EH (cell line): ENCODE measurements at places on chromosomes 6 and 20.

DNA sequence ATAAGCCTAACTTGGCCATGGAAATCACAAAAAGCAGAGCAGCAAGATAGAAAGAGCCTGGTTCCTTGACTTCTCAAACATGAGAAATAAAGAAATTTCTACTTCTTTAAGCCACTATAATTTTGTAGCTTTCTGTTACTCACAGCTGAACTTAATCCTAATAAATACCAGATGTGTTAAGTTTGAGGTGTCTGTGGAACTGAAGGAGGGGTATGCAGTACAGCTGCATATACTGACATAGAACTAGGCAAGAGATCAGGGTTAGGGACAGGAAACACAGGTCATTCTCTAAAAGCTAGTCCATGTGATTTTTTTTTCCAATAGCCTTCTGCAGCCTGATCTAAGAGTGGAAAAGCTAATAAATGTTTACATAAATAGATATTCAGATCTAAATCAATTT lies 123.9 kb downstream of the COL12A1 start:
- DNase-seq: peak; percentile 45

GRCh38 chr6:13468839-13469238 lies 18.6 kb downstream of the GFOD1 start:
- no peak for DNase-seq

DNA sequence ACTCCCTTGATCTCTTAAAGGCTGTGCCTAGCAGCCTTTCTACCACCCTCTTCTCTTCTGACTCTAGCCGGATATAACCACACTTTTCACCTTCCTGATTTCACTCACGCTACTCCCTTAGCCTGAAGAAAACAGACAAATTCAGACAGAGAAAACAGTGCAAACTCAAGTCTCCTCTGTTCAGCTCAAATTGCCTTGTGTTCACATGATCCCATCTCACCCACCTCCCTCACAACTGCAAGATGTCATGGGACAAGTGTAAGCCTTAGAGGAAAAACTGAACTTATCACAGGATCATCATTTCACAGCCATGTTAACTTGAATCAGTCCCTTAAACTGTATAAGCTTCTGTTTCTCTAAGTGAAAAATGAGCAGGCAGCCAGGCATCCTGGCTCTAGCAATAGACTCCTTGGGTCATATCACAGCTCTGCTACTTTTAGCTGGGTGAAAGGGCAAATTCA lies 66.5 kb upstream of the TENT5A start:
- DNase-seq: peak; percentile 16

DNA sequence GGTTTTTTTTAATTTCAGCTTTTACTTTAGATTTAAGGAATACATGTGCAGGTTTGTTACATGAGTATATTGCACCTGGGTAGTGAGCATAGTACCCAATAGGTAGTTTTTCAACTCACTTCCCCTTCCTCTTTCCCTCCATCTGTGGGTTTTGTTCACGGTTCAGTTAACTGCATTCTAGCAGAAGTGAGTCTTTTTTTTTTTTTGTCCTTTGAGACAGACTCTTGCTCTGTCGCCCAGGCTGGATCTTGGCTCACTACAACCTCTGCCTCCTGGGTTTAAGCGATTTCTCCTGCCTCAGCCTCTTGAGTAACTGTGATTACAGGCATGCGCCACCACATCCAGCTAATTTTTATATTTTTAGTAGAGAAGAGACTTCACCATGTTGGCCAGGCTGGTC lies 8.7 kb downstream of the UBR2 start:
- DNase-seq: no peak

- DNase-seq: no peak
These were observed 72.9 kb upstream of the DTNBP1 start for GRCh38 chr6:15735567-15736265.

DNA sequence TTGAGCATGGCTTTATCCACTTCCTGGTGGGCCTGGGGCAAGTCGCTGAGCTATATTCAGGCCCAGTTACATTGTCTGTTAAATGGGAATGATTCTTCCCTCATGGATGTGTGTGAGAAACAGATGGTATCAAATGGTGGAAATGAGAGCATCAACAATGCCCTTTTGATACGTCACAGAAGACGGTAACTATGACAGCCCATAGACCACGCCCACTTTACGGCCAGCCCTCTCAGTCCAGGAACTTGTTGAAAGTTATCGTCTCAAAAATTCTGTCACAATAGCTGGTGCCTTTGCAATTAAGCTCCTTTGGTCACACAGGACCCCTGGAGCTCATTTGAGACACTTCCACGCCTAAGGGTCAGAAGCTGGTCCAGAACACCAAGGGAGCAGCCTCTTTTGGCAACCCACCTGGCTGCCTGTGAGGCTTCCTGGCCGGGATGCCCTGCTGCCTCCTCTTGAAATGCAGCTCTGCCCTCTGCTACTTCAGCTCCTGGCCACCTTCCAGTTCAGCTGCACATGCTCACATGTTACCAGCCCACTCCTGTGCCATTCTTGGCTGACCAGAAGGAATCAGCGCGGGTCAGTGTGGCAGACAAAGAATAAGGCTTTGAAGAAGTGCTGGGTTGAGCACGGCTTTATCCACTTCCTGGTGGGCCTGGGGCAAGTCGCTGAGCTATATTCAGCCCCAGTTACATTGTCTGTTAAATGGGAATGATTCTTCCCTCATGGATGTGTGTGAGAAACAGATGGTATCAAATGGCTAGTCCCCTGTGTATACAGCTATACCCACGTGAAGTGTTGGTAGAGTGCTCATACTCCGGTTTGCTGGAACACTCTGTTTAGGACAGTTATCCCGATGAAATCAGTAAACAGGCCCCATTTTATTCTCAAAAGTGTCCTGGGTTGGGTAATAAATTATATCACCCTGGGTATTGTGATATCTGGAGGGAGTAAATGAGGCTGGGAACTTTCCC lies 199.2 kb upstream of the SUPT3H start:
- no peak for DNase-seq

GRCh38 chr6:53239526-53239925 lies 90.9 kb upstream of the GCM1 start:
- DNase-seq: no peak

DNA sequence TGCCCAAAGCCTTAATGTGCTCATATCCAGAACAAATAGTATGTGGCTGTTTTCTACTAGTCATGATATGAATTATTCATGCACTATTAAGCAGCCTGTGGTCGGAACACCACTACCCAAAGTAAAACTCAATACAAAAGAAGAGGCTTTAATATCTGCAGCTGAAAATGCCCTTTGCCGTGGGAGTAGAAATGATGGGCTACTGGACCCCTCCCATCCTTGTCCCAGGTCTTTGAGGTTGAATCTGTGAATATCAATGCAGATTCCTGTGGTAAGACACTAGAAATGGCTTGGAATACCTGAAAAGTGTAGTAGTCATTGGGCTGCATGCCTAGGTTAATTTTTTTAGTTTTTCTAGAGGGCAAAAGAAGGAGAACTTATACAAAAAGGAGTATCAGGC lies 303.7 kb downstream of the TBC1D7 start:
- no peak for DNase-seq

DNA sequence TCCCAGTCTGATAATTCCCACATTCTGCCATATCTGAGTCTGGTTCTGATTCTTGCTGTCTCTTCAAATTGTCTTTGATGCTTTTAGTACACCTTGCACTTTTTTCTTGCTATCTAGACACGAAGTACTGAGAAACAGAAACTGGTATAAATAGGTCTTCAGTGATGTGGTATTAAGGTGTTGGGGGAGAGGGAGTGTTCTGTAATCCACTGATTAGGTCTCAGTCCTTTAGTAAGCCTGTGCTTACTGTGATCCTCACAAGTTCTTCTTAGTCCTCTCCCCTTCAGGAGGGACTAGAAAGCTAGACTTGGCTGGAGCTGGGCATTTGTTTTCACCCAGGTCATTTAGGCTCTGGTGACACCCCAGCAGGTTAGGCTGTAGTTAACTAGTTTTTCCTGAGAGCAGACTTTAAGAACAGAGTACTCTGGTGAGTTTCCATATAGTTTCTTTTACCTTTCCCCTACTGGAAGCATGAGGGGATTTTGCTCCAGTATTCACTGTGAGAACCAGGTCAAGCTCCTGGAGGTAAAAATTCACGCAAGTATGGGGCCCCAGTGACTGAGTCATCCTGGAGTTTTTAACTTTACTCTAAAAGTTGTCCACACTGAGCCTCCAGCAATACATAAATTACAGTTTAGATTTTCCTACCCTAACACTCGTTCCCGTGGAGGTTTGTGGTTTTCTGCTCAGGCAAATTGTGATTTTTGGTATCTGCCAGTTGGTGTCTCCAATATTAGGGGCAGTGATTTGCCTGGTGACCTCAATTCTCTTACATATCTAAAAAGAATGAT lies 154.6 kb downstream of the CDKAL1 start:
- peak; percentile 67 for DNase-seq

GRCh38 chr6:2781685-2782355 lies 16.6 kb downstream of the WRNIP1 start:
- no peak for DNase-seq

- DNase-seq: peak; percentile 44
These were observed 8.6 kb downstream of the NKX2-2 start for GRCh38 chr20:21505161-21505809.

- peak; percentile 80 for DNase-seq
These were observed 20.9 kb upstream of the KCNG1 start for GRCh38 chr20:51043811-51044210.

GRCh38 chr6:168837254-168838036 lies 396.5 kb downstream of the SMOC2 start:
- DNase-seq: no peak

GRCh38 chr6:150134280-150134920 lies 8.4 kb upstream of the PPP1R14C start:
- no peak for DNase-seq

DNA sequence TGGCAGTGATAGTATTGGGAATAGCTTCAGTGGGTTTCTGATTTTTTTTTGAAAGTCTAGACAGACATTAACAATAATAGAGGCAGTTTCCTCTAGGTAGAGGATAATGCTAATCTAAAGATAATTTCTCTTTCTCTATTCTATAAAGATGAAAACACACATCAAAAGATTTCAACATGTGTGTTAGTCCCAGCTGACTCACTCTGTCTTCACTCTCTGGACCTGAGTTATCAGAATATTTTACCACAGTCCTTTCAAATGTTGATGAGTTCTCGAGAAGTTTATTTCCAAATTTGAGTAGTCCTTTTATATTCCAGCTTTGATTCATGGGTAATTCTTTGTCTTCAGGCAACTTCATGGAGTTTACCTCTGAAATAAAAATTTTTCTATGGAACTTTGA lies 17.1 kb downstream of the RPRD1B start:
- DNase-seq: peak; percentile 19

GRCh38 chr6:149108038-149108748 lies 209.3 kb upstream of the TAB2 start:
- DNase-seq: no peak

DNA sequence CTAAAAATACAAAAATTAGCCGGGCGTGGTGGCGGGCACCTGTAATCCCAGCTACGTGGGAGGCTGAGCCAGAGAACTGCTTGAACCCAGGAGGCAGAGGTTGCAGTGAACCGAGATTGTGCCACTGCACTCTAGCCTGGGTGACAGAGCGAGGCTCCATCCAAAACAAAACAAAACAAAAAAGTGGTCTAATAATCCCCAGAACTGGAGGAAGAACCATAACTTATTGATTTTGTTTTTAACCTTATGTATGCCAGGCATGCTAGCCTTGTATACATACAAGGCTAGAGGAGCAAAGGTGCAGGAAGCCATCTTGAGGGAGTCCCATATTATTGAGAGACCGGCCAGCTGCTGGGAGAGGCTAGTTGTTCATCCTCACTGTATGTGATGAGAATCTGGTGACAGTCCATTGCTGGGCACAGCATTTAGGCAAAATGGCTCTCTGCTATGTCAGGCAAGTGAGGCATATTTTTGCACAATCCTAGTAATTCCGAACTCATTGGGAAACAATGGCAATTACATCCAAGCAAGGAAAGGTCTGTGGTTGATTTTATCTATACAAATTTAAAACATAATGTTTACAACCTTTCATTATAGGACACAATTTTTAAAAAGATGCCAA lies 18.0 kb downstream of the HFE start:
- no peak for DNase-seq

GRCh38 chr20:24448170-24448569 lies 21.3 kb upstream of the SYNDIG1 start:
- no peak for DNase-seq

DNA sequence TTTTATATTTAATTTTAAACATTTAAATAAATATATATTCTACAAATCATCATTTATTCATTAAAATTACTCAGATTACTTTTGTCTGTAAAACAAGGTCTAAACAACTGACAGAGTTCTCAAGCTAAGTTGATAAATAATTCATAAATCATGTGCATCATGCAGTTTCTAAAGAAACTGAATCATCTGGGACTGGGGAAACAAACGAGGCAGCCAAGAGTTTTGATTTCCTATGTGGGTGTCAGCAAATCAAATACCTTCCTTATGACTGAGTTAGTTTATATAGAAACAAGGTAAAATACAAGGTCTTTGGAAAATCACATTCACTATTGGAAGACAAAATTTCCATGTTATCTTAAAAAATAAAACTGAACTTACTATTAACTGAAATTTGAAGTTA lies 149.9 kb upstream of the BEND6 start:
- peak; percentile 66 for DNase-seq

DNA sequence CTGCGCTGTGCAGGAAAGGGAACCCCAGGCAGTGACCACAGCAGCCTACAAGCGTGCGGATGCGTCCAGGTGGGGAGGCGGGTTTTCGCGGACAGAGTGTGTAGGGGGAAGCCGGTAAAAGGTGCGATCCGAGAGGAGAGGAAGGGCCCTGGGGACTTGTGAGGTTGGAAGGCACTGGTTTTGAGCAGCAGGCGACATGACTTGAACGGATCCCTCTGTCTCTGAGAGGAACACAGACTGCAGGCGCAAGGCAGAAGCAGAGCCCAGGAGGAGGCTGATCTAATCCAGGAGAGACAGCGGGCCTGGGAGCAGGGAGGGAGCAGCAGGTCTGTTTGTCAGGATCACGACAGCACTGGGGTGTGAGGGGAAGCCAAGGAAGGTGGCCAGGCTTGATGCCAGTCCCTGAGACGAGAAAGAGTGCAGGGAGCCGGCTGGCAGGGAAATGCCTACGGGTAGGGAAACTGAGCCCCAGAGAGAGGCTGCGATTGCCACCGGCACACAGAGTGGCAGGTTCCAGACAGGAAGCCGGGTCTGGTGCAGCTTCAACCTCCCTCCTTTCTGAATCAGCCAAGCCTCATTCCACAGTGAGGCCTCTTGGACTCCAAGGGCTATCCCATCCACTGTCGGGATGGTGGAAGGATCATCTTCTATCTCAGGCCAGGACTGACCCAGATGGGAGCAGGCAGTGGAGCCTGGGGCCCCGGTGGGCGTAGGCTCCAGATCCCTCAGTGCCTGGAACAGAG lies 57.1 kb downstream of the HNF4A start:
- DNase-seq: no peak

- DNase-seq: peak; percentile 28
These were observed 36.3 kb downstream of the BANF2 start for GRCh38 chr20:17735959-17736621.

- peak; percentile 28 for DNase-seq
These were observed 32.7 kb upstream of the PROKR2 start for GRCh38 chr20:5349448-5349847.

GRCh38 chr6:169312658-169313346 lies 59.2 kb upstream of the THBS2 start:
- DNase-seq: peak; percentile 33

- DNase-seq: no peak
These were observed 5.3 kb downstream of the C6orf15 start for GRCh38 chr6:31107052-31107451.
